Fibroblast of skin of back (primary cell): ENCODE measurements at places on chromosomes 4 and X.

DNA sequence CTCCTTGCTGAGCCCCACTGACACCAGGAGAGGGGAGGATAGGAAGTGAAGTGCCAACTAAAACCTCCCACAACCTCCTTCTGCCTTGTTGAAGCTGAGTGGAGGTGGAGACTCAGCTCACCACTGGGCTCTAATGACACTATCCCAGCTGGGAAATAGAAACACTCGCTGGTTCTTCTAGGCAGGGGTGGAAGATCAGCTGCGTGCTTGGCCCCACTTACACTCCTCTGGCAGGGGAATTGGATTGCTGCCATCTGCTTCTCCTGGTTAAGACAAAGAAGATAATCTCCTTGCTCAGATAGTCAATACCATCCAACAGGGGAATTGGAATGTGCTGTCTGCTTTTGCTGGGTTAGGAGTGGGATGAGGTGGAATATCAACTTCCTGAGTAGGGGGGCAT is 392.5 kb downstream of the ZNF674 start:
- no peak for DNase-seq

- DNase-seq = no peak
Measured at GRCh38 chr4:187415231-187415630, 580.3 kb upstream of the ZFP42 start.

DNA sequence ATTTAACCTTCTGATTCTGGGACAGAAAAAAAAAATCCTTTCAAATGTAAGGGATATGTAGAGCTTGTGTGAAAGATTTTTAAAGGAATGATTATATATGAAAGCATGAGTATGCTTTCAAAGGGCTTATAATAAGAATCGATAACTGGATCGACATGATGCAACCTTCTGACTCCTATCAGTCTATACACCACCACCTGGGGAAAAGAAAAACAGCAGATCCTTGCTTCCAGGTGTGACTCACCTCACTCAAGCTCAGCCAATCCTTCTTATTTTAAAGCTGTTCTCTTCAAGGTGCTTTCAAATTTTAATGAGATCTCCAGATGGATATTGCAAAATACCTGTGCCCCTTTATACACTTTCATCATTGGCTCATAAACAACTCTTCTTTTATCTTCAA is 102.1 kb upstream of the EDNRA start:
- DNase-seq = no peak

DNA sequence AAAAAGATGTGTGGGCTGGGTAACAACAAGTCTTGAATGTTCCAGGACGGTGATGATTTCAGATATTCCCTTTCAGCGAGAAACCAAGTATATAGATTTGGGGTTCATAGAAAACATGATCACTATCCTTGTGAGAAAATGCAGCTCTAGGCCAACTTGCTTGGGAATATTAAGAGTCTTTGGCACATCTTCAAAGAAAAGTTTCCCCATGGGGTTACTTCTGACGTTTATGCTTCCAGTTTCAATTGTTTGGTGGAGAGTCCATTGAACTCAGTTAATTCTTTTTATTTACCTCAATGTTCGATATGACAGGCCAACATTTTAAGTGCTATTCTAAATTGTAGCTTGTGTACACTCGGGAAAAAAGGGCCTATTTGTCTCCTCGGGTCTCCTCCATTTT is 126.7 kb downstream of the NHS start:
- DNase-seq = no peak

- peak; percentile 42 for DNase-seq
Measured at GRCh38 chr4:25367004-25367621, 9.9 kb upstream of the ANAPC4 start.

GRCh38 chr4:146274774-146275173 is 60.4 kb downstream of the REELD1 start:
- no peak for DNase-seq

GRCh38 chr4:86967073-86967472 is 32.3 kb downstream of the AFF1 start:
- no peak for DNase-seq

DNA sequence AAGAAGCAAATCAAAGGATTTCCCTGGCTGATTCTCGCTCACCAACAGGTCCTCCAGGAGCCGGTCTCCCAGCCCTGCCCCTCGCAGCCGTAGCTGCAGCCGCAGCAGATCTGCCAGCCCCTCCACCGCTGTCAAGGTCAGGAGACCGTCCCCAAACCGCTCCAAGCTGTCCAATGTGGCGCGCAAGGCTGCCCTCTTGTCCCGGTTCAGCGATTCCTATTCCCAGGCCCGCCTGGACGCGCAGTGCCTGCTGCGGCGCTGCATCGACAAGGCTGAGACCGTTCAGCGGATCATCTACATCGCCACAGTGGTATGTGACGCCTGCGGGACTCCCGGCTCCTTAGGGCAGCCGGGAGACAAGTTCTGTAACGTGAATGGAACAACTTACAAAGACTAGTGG is 25.6 kb downstream of the SPATA18 start:
- DNase-seq = peak; percentile 23

DNA sequence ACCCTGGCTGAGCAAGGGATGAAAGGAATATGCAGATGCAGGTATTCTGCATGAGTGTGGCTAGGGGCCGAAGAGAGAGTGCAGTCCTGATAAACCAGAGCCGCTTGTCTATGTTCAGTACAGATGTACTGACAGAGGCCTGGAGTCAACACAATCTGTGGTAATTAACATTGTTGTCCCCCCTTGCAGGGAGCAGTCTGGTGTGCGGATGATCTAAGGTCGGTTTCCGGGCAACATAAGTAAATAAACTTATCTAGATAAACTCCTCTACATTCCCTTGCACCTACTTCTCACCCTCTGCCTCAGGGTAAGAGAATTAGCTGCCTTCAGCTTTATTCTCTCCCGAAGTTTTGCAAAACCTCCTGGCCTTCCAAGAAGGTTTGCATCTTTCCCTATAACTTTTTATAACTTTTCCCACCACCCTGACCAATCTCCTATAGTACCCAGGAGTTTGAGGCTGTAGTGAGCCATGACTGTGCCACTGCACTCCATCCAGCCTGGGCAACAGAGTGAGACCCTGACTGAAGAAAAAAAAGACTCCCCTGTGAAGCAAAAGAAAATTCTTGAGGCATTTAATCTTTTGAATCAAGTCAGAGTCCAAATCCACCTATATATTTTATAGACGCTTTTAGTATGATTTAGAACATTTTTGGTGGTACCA is 26.6 kb downstream of the SNX25 start:
- no peak for DNase-seq

DNA sequence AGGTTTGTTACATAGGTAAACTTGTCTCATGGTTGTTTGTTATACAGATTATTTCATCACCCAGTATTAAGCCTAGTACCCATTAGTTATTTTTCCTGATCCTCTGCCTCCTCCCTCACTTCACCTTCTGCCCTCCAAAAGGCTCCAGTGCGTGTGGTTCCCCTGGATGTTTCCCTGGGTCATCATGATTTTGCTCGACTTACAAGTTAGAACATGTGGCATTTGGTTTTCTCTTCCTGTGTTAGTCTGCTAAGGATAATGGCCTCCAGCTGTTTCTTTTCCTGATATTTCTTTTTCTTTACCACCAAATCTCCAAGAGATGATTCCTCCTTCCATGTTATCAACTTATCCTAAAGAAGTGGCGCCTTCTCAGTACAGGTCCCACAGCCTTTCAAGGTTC is 543.1 kb upstream of the ADGRL3 start:
- DNase-seq = peak; percentile 17
